ENCODE measurements at places on chromosomes 3 and 15.
A peak's percentile ranks its signal among the peaks of the same experiment; 100 is the strongest.

- peak; percentile 55 for DNase-seq
Observed at GRCh38 chr15:59594493-59594942, 17.1 kb upstream of the GCNT3 start.

- peak; percentile 54 for DNase-seq
Observed at GRCh38 chr3:62134061-62134496, 239.3 kb downstream of the FEZF2 start.

- DNase-seq, result no peak
Observed at GRCh38 chr15:85622221-85622831, 172.4 kb downstream of the KLHL25 start.

DNA sequence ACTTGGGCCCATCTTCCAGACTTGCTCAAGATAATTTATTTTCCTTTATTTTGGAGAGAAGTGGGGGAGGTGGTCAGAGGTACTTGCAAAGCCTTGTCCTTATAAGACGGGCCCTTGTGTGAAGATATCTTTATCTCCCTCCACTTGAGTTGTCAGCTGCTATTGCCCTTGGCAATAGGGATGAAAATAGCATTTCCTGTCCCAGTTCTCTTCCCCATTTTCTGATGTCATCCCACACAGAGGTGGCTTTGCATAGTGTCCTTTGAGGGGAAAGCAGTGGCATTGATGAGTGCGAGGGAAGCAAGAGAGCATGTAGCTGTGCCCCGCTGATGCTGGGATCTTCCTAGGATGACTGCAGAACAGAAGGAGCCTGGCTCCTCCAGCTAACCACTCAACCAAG is 41.9 kb upstream of the TUBGCP5 start:
- DNase-seq, result no peak

- no peak for DNase-seq
Observed at GRCh38 chr3:125613204-125613603, 17.9 kb upstream of the OSBPL11 start.

DNA sequence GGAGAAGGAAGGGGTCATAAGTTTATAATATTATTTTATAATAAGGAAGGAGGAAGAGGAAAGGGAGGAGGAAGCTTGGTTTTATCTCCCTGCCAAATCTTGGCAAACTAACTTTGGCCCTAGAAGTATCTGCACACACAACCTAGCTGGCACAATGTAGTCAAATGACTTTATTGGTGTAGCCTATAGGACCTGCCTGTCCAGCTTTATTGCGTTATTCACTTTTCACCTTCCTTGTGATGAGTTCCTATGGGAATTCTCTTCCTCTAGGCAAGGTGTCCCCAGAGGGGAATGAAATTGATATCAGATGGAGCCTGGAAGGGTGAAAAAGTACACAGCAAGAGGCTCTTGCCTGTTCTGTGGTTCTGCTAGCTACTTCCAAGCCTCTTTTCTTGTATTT is 111.2 kb upstream of the SLC25A36 start:
- no peak for DNase-seq

DNA sequence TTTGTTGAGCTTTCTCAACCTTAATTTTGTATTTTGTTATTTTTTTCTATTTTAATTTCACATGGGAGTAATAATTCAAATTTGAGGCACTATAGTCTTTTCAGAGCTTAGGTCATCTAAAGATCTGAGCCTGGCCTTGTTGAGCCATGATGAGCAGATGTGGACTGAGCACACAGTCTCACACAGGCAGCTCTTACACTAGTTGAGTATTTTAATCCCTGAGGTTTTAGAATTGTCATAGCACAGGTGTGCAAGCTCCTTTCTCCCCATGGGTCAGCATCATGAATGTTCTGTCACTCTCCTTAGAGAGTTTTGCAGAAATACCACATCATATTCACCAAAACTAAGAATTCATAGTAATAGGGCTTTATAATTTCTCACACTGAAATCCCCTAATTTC is 4.9 kb downstream of the ZBTB38 start:
- no peak for DNase-seq

GRCh38 chr3:5787861-5788488 is 600.5 kb downstream of the EDEM1 start:
- DNase-seq, result no peak

- no peak for DNase-seq
Observed at GRCh38 chr3:118955914-118956556, 78.6 kb downstream of the IGSF11 start.

DNA sequence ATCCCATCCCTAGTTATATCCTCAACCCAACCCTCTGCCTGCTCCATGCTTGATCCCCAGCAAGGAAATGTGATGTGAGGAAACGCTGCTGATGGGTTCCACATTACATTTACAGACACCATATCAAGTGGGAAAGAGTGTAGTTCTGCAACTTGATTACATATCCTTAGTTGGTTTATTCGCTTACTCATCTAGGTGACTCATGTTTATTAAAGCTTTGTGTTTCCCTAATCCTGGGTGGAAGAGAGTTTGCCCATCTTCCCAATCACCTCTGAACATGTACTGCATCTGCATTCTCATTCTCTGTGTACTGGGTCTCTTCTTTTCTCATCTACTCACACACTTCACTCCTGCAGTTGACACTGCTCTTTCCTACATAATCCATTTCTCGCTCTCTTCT is 91.7 kb upstream of the PDZRN3 start:
- DNase-seq, result peak; percentile 72
